ENCODE measurements at places on chromosomes 4 and X.

GRCh38 chr4:111269439-111269838 is 646.6 kb upstream of the PITX2 start:
- no peak for DNase-seq

GRCh38 chr4:138199568-138200235 is 42.4 kb downstream of the SLC7A11 start:
- DNase-seq: no peak

GRCh38 chr4:98338761-98339438 is 77.7 kb downstream of the RAP1GDS1 start:
- no peak for DNase-seq

GRCh38 chr4:82584931-82585330 is 23.1 kb upstream of the TMEM150C start:
- DNase-seq: no peak

DNA sequence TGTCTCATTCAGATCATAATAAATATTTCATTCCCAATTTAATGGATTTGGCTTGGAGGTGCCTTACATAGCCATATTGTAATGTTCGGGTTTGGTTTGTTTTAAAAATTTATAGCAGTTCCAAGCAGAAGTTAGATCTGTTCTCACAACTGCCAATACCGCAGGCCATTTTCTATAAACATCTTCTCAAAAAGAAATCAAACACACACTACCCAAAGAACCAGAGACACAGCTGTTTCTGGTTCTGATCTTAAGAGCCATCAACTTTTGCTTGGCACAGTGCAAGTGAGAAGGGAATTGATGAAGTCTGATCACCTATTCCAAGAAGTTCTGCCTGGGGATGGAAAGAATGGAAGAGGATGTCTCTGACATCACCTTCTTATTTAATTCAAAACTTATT is 22.9 kb downstream of the MID1IP1 start:
- no peak for DNase-seq

GRCh38 chrX:14591976-14592375 is 62.6 kb downstream of the GLRA2 start:
- no peak for DNase-seq

DNA sequence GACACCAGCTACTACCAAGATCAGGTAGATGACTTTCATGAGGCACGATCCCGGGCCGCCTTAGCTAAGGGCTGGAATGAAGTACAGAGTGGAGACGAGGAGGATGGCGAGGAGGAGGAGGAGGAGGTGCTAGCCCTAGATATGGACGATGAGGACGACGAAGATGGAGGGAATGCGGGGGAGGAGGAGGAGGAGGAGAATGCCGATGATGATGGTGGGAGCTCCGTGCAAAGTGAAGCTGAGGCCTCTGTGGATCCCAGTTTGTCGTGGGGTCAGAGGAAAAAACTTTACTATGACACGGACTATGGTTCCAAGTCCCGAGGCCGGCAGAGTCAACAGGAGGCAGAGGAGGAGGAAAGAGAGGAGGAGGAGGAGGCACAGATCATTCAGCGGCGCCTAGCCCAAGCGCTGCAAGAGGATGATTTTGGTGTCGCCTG is 481 bp downstream of the UTP3 start:
- peak; percentile 12 for DNase-seq

DNA sequence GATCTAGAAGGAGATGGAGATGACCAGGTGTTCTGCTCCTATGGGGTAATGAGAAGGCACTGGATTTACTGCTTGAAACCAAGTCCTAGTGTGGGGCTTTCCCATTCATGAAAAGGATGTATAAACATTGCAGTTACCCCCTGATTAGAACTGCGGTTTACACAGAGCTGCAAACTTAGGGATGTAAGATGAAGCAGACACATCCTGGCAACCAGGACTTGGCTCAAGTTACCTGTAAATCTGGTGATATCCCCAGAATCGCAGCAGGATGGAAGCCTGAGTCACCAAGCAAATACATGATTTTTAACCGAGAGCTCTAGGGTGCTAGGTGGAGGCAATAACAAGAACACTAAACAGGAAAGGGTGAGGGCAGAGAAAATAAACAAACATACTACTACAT is 178.6 kb upstream of the MAMLD1 start:
- DNase-seq: no peak

DNA sequence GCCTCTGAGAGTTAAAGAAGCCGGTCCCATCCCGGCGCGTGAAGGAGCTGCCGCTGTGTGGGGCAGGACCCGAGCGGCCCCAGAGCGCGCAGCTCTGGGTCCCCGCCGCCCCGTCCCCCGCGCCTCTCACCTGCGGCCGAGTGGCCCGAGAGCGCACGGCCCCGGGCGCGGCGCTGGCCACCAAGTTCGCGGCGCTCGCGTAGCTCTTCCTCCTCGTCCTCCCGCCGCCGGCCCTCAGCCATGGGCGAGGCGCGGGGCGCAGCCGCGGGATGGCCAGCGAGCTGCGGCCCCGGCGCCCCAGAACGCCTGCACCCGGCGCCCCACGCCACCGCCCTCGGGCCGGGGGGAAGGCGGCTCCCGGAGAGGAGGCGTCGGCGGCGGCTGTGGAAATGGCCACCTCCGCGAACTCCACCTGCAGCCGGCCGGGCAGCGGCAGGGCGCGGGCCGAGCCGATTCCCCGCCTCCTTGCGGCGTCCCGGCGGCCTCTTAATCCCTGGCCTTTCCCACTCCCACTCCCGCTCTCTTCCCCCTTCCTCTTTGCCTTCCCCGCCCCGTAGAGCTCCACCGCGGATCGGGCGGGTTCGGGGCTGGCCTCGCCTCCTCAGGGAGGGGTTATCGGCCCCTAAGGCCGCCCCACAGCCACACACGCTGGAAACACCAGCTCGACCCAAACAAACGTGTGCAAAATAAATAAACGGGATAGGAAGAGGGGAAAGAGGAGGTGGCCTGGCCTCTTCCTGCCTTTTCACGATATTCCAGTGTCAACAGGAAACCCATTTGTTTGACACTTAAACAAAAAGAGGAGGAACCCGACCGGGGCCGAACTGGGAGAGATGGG is at the start of gene SH3D19:
SH3D19 (minus strand) TSS at position 495 of the 838 bp plus-strand sequence; CDS start at position 242, 253 bp downstream.
- DNase-seq: no peak

GRCh38 chr4:125765941-125766340 is 451.2 kb downstream of the FAT4 start:
- no peak for DNase-seq

DNA sequence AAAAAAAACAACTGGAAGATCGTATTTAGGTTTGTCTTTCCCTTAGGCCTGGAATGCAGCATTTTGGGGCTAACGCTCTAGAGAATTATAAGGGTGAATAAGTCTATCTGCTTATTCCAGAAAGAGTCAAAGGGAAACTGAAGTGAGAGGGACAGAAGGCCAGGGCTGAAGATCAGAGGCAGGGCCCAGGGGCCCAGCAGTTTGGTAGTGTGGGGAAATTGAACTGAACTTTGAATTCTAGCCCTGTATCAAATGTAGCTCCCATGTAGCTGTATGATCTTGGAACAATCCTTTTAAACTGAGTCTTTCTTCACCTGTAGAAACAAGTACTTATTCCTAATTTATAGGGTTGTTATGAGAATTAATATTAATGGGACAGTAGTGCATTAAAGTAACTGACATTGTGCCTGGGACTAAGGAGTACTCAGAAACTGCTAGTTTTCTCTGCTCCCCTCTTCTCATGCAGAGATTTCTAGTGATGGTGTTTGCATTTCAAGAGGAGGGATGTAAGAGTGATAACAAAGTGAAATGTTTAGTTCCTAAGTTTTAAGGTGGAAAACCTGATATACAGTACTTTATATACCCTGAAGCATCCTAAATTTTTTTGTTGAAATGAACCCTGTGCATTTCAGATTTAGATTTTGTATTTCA is 30.4 kb downstream of the STOX2 start:
- DNase-seq: no peak

DNA sequence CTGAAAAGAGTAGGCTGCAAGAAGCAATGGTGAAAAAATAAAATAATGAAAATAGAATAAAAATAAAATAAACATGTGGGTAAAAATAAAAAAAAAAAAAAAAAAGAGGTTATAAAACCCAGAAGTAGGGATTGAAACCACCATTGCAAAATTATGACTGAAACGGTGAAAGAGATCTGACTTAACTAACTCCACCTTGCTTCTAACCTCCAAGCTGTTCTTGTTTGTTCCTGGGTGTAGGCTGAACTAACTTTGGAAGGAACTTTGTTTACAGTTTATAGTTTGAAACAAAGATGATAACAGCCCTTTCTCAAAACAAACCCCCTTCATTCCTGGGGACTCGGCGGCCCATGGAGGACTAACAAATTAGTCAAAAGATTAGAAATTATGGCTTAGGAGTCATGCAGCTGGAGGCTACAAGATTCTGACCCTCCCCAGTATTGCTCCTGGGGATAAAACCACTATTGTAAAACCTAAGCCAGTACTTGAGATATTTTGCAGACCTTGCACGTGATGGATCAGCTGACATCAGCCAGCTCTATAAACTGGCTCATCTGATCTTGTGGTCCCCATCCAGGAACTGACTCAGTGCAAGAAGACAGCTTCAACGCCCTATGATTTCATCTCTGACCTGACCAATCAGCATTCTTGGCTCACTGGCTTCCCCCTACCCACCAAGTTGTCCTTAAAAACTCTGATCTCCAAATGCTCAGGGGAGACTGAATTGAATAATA is 30.4 kb downstream of the DDX60L start:
- DNase-seq: peak; percentile 1

GRCh38 chrX:112051576-112051975 is 31.0 kb downstream of the TRPC5 start:
- DNase-seq: no peak

DNA sequence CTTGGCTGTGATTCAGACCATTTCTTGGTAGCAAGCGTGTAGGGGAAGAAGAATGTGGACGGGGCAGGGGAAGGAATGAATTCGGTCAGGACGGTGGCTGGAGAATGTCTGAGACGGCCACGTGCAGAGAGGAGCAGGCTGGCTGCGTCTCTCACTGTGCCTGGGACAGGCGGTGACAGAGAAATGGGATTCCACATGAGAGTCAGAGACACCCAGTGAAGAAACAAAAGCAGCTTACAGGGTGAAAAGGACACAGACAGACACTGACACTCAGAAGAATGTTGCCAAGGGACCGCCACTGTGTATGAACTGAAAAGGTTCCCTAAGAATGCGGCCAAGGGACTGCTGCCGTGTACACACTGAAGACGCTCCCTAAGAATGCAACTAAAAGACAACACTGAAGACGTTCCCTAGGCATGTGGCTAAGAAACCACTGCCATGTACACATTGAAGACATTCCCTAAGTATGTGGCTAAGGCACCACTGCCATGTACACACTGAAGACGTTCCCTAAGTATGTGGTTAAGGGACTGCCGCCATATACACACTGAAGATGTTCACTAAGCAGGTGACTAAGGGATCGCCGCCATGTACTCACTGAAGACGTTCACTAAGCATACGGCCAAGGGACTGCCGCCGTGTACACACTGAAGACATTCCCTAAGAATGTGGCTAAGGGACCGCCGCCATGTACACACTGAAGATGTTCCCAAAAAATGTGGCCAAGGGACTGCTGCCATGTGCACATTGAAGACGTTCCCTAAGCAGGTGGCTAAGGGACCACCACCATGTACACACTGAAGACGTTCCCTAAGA is 49.1 kb downstream of the DHRSX start:
- no peak for DNase-seq

GRCh38 chr4:182752158-182752910 is 164.9 kb downstream of the DCTD start:
- DNase-seq: no peak

- DNase-seq: no peak
Observed at GRCh38 chr4:63619771-63620170, 789.5 kb downstream of the TECRL start.

- DNase-seq: no peak
Observed at GRCh38 chr4:35934320-35934981, 309.9 kb downstream of the ARAP2 start.

DNA sequence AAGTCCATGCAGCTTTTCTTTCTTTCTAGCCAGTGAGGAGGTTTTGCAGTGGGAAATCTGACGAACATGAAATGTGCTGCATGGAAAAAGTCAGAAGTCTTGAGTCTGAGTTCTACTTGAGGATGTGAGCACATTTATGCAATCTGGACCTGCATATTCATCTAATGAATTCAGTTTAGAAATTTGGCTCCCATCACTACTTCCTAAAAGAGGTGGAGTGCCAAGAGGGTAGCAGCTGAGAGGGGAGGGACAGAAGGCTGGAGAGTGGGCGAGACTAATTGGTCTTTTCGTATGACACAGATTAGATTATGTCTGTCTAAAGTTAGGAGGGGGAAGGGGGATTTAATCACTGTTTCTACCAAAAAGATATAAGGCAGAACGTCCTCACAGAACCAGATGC is 535.9 kb downstream of the IQCM start:
- no peak for DNase-seq

GRCh38 chr4:107034996-107035818 is 906 bp downstream of the DKK2 start:
- DNase-seq: no peak

DNA sequence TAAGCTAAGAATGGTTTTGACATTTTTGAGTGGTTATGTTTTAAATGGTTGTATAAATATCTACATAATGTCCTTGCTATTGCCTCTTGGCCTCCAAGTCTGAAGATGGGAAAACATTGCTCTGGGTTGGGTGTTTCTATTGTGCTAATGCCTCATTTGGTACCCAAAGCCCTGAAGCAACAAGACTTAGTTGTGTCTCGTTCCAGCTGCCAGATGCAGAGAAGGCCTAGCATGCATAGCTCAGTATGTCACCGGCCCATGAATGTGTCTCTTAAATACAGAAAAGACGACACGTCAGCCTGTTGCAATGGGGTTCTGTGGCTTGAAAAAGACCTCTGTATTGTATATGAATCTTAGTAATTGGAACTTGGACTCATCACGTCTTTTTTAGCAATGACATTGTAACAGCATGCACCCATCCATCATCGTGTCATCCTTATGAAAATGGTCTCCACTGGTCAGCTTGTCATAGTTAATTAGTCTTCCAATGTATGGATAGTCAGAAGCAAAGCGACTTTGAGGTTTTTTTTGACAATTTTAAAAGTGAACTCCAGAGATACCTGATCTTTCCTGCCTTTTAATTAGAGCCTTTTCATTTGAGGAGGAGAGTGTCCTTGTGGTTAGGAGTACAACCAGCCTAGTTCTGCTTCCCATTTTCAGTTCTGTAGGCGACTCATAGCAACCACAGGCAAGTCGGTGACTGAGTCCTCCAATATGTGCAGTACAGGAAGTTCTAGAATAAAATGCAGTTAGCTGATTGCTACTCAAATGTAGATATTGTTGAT is 126.4 kb upstream of the GATB start:
- no peak for DNase-seq

GRCh38 chrX:72479324-72480274 is 93.0 kb downstream of the HDAC8 start:
- no peak for DNase-seq

- DNase-seq: no peak
Observed at GRCh38 chr4:113637823-113638561, 123.5 kb downstream of the CAMK2D start.
